ENCODE measurements at places on chromosomes 16 and 17. TPM values are rescaled to one million over a fixed set of nuclear protein-coding genes. Genes with fewer than 3 reads are reported as not detected.

- DNase-seq, result no peak
Observed at GRCh38 chr17:42653179-42654124, 5.6 kb upstream of the TUBG2 start.

DNA sequence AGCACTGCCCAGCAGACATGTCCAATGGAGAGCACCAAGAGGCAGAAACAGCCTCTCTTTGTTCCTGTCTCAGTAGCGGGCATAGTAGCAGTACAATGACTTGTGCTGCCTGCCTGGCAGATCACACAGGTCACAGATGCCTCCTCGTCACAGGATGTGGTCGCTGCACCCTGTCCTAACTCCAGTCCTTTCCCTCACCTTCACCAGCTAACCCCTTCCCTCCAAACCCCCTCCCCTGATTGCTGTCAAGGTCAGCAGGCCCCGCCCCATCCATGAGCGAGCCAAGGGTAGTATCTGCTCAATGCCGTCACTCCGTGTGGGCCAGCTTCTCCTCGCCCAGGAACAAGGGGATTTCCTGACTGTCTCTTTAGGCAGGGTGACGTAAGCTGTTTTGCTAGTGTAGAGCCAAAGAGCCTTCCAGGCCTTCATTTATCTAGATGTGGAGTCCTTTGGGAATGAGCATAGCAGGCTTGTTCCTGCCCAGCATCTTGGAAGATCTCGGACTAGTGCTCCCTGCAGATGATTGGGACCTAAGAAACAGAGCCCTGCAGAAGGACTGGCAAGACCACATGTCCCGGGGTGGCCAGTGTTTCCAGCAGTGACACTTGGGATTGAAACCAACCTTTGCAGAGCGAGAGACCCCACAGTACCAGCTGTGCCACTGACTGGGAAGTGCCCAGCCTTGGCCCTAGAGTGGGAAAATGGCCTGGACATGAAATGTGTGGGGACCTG, 75.9 kb upstream of the TNRC6C start:
- DNase-seq, result peak; percentile 81

The C17orf50 gene
- 0.27 TPM for total RNA-seq

The CHRNB1 gene
- 26.1 TPM for total RNA-seq

- no peak for DNase-seq
Observed at GRCh38 chr17:62172492-62173291, 107.6 kb upstream of the MED13 start.

The SLC38A8 gene
- not detected for total RNA-seq

DNA sequence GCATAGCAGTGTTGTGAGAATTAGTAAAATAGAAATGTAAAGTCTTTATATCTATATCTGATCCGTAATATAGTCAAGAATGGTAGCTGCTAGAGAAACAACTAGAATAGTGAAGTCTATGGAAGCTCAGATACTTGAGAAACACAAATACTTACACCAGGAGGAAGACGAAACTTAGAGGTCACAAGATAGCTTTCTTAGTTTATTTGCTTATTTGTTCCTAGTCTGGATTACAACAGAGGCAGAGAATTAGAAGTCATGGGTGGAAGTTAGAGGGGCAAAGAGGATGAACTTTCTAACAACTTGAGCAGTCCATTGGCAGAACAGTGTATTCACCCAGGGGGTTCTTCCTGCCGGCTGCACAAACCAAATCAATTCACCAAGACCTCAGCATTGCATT, 13.9 kb downstream of the GNGT2 start:
- DNase-seq, result no peak

DNA sequence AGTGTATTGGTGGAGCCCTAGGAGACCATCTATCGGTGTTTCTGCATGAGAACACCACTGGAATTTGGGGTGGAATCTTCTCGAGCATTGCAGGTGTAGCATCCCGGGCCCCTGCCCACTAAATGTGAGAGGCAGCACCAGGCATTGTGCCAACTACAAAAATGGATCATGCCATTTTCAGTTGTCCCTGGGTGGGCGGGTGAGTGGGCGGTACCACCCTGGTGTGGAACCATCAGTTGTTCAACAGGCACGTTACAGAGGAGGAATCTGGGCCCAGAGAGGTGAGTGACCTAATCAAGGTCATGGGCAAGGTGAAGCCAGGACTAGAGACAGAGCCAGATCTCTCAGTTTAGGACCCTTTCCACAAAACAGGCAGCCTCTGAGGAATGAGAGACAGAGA, 8.8 kb downstream of the PIPOX start:
- no peak for DNase-seq

- no peak for DNase-seq
Observed at GRCh38 chr17:73562896-73563295, 81.3 kb downstream of the SDK2 start.

DNA sequence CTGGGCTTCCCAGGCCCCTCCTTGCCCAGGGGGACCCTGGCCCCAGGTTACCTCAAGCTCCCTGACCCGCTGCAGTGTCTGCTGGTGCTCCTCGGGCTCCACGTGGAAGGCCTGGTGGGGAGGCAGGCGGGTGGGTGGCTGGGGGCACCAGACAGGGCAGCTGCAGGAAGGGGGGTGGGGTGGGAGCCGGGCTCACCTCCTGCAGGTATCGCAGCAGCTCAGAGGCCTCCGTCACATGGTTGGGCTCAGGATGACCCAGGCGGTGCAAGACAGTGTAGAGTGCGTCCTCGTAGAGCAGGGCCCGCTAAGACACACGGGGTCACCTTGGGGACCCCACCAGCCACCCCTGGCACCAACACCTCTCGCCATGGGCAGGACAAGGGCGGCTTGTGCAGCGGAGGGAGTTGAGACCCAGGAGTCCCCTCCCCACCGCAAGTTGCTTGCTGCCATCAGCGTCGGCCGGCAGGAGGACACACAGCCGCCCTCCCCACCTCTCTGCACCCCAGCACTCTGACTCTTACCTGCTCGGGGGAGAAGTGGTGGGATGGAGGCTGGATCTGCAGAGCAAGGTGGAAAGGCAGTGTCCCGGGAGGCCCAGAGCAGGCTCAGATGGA, 1.1 kb downstream of the UNC13D start:
- DNase-seq, result no peak

DNA sequence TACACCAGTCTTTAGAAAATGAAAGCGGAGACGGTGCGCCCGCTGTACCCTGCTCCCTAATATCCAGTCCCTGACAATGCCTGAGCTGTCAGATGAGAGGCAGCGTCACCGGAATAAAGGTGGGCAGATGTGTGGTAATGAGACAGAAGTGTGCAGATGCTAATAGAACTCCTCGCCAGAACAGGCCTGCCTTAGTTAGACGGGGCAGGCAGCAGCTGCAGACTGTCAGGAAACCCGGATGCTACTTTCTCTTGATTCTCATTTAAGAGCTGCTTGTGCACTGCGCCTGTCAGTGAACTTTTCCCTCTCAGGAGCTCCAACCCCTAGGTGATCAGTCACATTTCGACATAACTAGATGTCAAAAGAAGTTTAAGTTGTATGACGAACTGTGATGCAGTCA, 221.8 kb upstream of the IRX3 start:
- no peak for DNase-seq

- DNase-seq, result peak; percentile 65
Observed at GRCh38 chr17:9239793-9240658, 218.7 kb downstream of the NTN1 start.

The TMEM132E gene
- total RNA-seq, result 0.27 TPM

The OTOP2 gene
- not detected for total RNA-seq

The SPNS2 gene
- total RNA-seq, result 101 TPM

DNA sequence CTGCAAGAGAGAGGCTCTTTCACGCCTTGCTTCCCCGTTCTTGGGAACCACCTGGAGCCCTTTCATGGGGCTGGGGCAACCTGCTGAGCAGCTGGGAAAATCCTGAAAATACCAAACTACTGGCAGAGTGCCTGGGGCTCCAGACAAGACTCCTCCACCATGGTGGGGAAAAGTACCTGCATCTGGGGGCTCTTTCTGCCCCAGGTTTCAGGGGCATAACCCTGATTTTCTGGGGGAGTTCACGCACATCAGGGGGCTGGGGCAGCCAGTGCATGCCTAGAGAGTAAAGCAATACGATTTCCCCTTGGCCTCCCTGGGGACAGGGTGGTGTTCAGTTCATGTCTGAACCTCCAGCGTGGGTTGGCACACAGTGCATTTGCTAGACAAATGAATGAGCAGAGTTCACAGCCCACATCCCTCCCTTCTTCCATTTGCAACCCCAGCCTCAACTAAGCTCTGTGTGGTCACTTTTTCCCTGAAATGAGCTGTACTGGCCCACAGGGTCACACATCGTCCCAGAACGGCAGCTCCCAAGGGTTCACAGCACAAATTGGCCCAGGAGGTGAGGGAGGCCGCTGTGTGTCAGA, 5.2 kb upstream of the CDC42EP4 start:
- DNase-seq, result no peak

DNA sequence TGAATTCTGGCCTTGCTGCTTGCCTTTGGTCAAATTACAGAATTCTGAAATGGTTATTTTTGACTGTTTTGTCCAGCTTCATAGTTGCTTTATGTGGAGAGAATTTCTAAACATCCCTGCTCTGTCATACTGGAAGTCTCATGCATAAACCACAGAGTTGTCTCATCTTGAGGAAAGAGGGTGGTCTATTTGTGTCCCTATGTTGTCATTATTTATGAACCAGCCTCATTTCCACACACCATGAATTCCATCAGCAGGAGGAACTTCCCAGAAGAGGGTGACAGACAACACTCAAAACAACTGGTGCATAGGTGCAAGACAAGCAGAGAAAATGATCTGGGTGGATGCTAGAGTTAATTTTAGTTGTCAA, 525.8 kb upstream of the GOT2 start:
- no peak for DNase-seq

The LAT gene
- total RNA-seq, result 3.0 TPM

DNA sequence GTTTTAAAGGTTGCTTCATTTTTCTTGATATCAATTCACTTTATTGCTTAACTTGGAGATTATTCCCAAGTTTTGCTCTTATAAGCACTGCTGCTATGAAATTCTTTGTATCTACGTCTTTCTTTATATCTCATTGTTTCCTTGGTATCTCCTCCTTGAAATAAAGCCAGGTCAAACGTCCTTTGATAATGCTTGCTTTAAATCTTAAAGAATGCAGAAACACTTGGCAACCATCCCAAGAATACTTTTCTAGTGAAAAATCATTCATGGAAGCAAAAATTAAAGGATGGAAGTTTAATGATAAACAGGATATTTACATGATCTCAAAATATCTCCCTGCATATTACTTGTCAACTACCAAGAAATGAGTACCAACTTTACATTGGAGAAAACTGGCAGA, 175.2 kb downstream of the CPPED1 start:
- no peak for DNase-seq

- DNase-seq, result no peak
Observed at GRCh38 chr16:54156349-54156748, 130.2 kb downstream of the IRX3 start.

- peak; percentile 88 for DNase-seq
Observed at GRCh38 chr17:17792551-17793377, 44.0 kb downstream of the SREBF1 start.

- DNase-seq, result no peak
Observed at GRCh38 chr16:77433146-77433545, 1.7 kb downstream of the ADAMTS18 start.

DNA sequence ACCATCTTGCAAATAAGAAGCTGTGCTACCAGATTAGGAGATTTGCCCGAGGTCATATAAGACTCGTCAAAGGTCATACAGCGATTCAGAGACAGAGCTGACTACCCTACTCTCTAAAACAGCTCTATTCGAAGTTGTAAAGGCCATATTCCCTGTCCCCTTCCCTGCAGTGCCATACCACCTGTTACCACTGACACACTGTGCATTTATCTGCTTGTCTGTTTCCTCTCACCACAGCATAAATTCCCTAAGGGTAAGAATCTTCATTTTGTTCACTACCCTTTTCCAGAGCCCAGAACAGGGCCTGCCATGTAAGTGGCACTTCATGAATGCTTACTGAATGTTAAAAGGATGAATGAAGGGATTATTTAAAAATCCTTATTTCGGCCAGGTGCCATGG, 3.4 kb upstream of the KSR1 start:
- DNase-seq, result no peak

The TBX6 gene
- 2.2 TPM for total RNA-seq

GRCh38 chr17:80261159-80261894, 675 bp downstream of the RNF213 start:
- peak; percentile 38 for DNase-seq

The TBC1D28 gene
- under 0.01 TPM for total RNA-seq

GRCh38 chr16:4450931-4451519, 23.4 kb downstream of the NMRAL1 start:
- no peak for DNase-seq

The KCNJ2 gene
- total RNA-seq, result 0.27 TPM

DNA sequence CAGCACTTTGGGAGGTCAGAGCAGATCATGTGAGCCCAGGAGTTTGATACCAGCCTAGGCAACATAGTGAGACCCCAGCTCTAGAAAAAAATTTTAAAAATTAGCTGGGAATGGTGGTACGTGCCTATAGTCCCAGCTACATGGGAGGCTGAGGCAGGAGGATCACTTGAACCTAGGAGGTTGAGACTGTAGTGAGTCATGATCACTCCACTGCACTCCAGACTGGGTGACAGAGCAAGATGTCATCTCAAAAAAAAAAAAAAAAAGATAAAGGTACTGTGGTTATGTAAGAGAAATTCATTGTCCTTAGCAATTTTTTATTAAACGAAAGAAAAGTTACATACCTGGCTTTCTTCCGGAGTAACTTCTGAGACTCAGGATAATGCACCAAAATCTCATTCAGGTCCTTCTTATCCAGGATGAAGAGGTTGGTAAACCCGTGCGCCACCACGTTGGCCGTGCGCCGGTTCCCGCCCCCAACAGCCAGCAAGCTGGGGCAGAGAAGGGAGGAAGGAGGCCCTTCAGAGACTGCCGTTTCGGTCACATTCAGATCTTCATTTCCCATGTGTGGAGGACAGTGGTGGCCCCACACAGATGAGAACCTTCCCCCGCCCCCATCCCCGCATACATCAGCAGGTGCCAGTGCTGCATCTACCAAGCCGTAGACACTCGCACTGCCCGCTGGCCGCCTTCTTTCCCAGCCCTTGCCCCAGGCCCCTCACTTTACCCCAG, 73.7 kb downstream of the CNGB1 start:
- DNase-seq, result no peak

The ASPHD1 gene
- 0.27 TPM for total RNA-seq

The WNT3 gene
- total RNA-seq, result under 0.01 TPM

- DNase-seq, result no peak
Observed at GRCh38 chr17:43992641-43993040, 11.8 kb upstream of the NAGS start.

DNA sequence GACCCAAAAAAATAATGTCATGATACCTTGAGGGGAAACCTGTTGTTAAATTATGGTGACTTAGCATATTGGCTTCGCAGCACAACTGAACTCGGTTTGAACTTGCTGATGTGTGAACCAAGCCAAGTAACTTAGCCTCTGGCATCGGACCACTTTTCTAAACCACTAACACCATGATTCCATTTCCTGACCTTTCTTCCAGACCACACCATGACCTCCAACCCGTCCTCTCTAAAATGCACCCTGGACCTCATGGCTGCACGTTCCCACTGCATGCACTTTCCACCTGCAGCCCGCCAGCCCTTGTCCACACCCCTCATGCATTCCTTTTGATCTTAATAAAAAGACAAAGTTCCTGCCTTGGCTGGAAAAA, 29.3 kb downstream of the DYNLRB2 start:
- DNase-seq, result peak; percentile 42

DNA sequence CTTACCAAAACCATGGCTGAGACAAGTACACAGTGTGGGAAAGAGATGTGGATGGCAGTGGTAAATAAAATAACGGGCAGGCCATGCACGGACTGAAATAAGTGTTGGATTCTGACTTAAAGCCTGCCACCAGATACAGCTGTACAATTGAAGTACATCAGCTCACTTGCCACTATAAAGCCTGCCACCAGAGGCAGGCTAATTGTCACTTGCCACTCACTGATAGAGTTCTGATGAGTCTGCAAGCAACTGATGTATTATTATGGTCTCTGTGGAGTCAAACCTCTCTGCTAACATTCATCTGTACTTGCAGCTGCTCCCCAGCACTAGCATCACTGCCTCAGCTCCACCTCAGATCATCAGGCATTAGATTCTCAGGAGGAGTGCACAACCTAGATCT, 93.0 kb downstream of the CYTH1 start:
- no peak for DNase-seq

Measured in hematopoietic multipotent progenitor cell (in vitro differentiated cells).